ENCODE measurements at places on chromosomes 4 and X.

- no peak for DNase-seq
These were observed 168.7 kb upstream of the HAND2 start for GRCh38 chr4:173698557-173699262.

GRCh38 chrX:75547783-75548182, 24.9 kb upstream of the ZDHHC15 start:
- no peak for DNase-seq

- DNase-seq: no peak
These were observed 598.2 kb upstream of the NDST4 start for GRCh38 chr4:115711575-115711974.

- no peak for DNase-seq
These were observed 19.1 kb downstream of the GSX2 start for GRCh38 chr4:54118850-54119589.

GRCh38 chr4:6180841-6181631, 19.3 kb downstream of the JAKMIP1 start:
- no peak for DNase-seq

DNA sequence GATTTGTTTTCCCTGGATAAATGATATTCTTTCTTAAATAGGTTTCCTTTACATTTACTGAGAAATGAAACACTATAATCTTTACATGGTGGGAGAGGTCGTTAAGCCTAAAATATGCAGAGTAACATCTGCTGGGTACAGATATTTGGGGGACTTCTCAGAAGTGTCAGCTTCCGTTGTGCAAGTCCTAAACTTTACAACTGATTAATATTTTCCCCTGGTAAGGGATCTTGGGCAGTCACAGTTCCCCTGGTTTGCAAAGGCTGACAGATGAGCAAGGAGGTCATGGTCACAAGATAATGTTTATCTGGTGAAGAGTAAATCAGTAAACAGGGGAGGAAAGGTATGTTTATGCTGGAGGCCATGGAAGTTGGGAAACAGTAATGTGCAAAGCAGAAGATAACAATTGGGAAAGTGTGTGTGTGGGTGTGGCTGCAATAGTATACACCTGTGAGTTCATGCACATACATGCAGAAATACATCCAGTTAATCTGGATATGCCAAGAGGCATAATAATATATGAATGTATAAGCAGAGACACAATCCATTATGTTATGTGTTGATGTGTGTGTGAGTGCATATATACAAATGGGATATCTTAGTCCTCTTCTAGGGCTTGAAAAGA, 508.2 kb upstream of the FAM241A start:
- no peak for DNase-seq

DNA sequence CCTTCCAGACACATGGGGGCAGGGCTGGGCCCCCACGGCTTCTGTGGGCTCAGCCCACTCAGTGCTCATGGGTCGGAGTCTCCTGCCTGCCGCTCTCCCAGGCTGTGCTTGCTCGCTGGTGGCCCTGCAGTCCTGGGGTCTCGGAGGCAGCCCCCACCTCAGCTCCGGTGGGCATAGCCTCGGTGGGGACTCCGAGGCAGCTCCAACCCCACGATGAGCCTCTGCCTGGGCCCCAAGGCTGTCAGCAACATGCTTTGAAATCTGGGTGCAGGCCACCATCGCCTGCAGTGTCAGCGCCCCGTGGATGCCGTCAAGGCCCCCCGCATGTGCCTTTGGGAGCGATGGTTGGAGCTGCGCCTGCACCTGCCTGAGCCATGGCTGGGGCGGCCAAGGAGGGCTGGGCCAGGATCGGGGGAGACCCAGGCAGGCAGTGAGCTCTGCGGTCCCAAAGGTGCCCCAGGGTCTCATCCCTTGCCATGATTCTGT, 30.2 kb upstream of the SPON2 start:
- DNase-seq: no peak

- no peak for DNase-seq
These were observed 161.2 kb upstream of the NUDT6 start for GRCh38 chr4:123083646-123084045.

DNA sequence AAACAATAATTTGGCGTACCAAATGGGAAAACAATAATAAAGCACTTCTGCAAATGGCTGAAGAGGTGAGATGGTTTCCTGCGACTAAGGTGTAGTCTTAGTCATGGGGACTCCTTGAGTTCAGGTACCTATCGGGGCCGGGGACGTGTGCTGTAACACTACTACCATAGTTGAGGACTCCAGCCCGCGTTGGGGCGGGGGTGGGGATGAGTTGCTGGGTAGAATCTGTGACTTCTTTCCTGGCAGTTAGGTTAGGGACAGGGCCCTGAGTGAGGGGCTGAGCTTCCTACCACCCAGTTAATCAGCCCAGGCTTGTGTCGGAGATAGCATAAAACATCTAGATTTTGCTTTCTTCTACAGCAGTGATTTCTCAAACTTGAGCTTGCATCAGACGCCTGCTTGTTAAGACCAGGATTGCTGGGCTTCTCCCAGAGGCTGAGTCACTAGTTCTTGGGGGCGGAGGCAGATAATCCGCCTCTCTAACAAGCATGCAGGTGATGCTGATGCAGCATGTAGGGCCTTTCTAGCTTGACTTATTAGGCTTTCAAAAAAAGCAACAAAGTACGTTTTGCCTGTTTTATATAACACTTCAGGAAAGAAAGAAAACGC, 30.2 kb downstream of the RBBP7 start:
- DNase-seq: no peak

- DNase-seq: no peak
These were observed 81.1 kb upstream of the HELT start for GRCh38 chr4:184937030-184937710.

DNA sequence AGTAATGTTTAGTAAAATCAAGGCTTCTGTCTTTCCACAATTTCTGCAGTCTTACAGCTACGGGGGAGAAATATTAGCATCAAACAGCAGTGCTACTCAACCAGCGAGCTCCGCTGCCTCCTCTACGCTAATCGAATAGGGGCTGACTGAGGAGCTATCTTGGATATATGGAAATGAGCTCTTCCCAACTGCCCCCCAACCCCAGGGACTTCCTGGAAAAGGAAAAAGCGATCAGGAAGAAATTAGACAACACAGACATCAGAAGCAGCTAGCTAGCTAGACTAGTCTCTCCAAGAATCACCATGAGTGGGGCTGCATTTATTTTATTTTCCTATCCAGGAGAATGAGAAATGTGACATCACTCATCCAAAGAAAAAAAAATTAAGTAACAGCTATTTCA, 7.6 kb downstream of the NKX6-1 start:
- DNase-seq: no peak

DNA sequence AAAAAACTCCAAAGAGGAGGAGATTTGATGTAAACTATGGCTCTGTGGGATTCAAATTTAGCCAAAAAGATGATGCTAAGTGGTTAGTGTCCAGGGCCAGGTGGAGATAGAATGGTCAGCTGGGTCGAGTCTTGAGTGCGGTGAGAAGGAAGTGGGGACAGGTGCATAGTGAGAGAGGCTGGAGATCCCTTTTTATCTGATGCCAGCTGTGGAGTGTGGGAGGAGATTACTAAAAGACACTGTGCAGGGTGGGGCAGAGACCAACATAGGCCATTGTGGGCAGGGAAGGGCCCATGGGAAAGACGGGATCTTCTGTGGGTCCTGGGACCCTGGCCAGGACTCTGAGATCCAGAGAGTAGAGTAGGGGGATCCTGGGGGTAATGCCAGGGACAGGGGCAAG, 34.6 kb upstream of the LEF1 start:
- no peak for DNase-seq

DNA sequence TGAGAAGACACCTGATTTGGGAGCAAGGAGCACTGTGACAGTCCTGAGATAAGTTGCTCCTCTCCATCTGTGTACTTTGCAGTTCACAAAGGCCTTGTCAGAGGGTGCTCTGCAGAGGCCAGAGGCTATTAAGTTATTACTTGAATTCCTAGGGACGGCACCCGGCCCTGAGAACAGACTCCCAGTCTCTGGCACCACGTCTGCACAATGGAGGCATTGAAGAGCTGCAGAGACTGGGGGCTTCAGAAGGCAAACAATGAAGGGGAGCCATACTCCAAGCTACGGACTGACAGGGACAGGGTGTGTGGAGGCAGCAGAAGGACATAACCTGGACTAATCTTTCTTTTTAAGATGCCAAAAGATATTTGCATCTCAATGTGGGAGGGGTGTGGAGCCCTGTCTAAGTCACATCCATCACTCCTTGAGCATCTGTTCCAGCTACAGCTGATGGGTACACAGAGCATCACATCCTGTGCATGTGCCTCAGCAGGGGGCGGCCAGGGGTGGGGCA, 11.5 kb downstream of the RASGEF1B start:
- no peak for DNase-seq

DNA sequence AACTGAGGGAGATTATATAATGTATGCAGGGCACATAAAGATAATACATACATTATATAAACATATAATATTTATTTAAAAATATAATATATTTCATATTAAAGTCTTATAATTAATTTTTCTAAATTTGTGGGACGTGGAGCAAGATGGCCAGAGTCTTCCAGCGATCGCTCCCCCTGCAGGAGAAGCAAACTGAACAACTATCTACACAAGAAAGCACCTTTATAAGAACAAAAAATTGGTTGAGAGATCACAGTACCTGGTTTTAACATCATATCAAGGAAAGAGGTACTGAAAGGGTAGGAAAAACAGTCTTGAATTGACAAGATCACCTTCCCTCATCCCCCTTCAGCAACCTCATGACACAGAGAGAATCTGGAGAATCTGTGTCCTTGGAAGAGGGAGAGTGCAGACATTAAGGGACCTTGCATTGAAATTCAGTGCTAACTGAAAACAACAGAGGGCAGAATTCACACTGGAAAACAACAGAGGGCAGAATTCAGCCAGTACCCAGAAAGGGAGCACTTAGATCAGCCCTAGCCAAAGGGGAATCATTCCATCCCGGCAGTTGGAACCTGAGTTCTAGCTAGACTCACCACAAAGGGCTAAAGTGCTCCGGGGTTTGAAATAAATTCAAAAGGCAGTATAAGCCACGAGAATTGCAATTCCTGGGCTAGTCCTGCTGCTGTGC, 262.5 kb upstream of the NDST3 start:
- DNase-seq: no peak

DNA sequence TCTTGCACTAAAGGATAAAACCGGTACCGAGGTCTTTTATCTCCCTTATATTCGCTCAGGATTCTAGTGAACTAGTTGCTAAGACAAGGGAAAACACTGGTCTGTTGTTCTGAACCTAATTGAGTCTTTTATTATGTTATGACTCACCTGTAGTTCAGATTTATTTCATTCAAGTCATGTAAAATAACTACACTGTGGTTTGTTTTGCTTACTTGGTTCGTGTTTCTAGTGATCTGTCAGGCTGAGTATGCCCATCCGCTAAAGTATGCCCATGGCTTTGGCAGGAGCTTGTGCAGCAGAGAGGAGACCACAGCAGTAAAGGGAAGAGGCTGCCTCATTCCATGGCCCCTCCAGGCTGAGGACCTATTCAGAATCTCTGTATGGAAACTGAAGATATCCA, 126.1 kb downstream of the AFF1 start:
- no peak for DNase-seq

DNA sequence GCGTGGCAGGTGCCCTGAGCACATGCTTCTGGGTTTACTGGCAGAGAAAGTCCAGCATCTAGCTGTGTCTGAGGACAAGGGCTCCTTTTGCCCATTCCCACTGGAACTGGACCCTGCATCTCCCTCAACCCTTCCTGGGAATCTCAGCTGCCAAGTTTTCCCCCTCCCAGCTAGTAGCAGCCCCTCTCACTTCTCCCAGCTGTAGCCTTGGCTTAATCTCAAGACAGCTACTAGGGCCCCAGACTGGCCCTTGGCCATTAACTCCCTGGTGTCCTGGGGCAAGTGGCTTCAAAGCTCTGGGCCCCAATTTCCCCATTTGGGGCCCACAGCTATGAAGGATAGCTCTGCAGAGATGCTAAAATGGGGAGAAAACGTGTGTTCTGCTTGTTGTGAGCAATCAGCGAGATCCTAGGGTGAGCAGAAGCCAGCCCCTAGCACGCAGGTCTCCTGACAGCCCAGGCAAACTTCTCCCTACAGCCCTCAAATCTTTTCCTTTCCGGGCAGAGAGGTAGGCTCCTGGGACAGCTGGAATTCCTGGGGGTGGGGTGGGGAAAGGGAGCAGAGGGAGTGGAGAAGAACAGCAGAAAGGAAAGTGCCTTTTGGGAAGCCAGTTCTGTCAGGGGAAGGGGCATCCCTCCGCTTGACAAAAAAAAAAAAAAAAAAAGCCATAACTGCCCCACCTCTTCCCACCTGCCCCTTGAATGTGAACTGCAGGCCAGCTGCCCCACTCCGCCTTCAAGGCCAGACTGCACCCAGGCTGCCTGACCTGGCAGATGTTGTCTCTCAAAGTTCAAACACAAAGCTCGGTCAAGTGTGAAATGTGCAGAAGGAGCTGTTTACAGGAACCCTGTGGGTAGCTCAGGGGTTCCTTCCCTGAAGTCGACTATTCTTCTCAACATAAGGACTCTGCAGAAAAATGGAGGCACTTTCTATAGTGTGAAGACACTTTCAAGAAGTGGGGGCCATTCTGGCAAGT, 16.6 kb downstream of the FGD1 start:
- no peak for DNase-seq
